ENCODE measurements at places on chromosomes 12 and 14.

DNA sequence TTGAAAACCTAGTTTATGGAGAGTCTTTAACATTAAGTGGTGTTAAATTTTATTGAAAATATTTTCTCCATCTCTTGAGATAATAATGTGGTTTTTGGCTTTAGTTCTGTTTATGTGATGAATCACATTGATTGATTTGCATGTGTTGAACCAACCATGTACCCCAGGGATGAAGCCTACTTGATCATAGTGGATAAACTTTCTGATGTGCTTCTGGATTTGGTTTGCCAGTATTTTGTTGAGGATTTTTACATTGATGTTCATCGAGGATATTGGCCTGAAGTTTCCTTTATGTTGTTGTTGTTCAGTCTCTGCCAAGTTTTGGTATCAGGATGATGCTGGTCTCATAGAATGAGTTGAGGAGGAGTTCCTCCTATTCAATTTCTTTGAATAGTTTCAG is 222.6 kb downstream of the ADAMTS20 start:
- DNase-seq: no peak

- DNase-seq: no peak
These were observed 6.0 kb downstream of the BDKRB1 start for GRCh38 chr14:96261772-96262655.

GRCh38 chr14:51094282-51094821 is 553 bp downstream of the TRIM9 start:
- no peak for DNase-seq

GRCh38 chr12:76685246-76685678 is 78.7 kb upstream of the ZDHHC17 start:
- DNase-seq: peak; percentile 12

- no peak for DNase-seq
These were observed 28.6 kb downstream of the BAZ2A start for GRCh38 chr12:56601503-56601902.

GRCh38 chr14:102760496-102761193 is 16.6 kb upstream of the TRAF3 start:
- no peak for DNase-seq

DNA sequence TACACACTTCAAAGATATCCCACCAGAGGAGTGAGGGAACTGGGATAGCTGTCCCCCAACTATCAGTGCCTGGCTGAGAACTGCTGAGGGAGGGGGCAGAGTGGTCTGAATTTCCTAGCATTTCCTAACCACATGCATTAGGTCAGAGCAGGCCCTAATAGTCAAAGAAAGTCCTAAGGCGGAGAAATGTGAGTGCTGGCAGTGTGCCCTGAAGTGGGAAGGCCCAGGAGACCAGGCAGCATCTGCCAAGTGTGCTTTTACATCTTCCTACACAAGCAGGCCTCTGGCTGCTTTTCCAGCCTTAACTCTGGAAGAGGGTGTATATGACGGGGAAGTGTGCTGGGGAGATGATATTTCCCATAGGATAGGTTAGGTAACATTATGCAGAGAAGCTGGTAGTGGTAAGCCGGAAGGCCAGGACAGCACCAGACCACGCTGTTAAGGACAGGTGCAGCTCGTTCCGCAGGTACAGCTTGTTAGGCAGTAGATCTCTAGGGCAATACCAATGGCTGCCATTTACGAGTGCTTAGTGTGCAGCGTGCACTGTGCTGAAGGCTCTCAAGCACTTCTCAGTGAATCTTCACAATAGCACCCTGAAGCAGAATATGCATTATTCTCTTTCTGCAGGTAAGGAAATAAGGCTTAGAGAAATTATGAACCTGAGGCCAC is 9.1 kb upstream of the CCDC198 start:
- peak; percentile 51 for DNase-seq

GRCh38 chr12:98674841-98675240 is 29.8 kb downstream of the APAF1 start:
- no peak for DNase-seq

- no peak for DNase-seq
These were observed 191.7 kb downstream of the BCL11B start for GRCh38 chr14:99080306-99080705.

- DNase-seq: no peak
These were observed 72.9 kb downstream of the C14orf132 start for GRCh38 chr14:96112032-96112431.

DNA sequence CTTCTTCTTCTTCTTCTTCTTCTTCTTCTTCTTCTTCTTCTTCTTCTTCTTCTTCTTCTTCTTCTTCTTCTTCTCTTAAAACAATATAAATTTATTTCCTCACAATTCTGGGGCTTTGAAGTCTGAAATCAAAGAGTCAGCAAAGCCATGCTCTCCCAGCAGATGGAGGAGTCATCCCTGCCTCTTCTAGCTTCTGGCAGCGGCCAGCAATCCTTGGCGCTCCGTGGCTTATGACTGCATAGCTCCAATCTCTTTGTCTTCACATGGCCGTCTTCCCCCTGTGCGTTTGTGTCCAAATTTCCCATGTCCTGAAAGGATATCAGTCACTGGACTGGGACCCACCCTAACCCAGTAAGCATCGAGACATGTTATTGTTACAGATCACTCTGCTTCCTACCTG is 22.9 kb downstream of the KCNA1 start:
- no peak for DNase-seq

- DNase-seq: peak; percentile 80
These were observed 764 bp downstream of the DYNLL1 start for GRCh38 chr12:120496413-120497340.

- DNase-seq: peak; percentile 48
These were observed 435.4 kb downstream of the TMTC2 start for GRCh38 chr12:83121897-83122622.

GRCh38 chr14:79044894-79045624 is 874.9 kb downstream of the NRXN3 start:
- DNase-seq: peak; percentile 31

- no peak for DNase-seq
These were observed 315.7 kb downstream of the TMEM121 start for GRCh38 chr14:105842105-105842504.

GRCh38 chr12:77742631-77743030 is 88.1 kb upstream of the NAV3 start:
- DNase-seq: no peak

DNA sequence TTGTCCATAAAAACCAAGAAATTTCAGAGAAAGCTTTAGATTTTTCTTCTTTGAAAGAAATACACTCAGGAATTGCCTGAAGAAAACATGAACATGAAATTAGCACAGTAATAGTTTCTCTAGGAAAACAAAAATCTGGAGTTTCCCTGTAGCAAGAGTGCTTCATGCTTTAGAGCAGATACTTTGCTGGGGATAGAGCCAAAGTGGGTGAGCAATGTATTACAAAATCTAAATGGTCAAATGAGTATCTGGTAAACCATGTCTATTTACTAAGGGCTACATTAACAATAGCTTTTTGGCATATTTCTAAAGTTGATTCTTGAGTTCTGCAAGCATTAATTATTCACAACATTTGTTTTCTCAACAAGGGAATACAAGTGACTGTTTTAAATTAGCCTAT is 26.2 kb downstream of the AVPR1A start:
- DNase-seq: no peak

- no peak for DNase-seq
These were observed 174.5 kb downstream of the MYRFL start for GRCh38 chr12:69999561-69999960.

DNA sequence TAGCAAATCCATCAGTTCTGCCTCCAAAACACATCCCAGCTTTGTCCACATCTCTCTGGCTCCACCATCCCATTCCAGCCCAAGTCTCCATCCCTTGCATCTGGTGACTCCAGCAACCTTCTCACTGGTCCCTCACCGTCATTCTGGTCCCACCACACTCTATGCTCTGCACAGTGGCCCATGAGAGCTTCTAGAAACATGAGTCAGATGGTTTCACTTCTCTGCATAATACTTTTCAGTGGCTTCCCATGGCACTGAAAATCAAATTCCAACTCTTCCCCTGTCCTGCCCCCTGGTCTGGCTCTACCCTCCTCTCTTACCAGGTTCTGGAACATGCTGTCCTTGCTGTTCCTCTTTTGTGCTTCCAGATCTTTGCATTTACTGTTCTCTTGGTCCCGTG is 17.2 kb upstream of the C12orf76 start:
- DNase-seq: no peak

GRCh38 chr14:55577229-55577628 is 2.8 kb upstream of the KTN1 start:
- no peak for DNase-seq

DNA sequence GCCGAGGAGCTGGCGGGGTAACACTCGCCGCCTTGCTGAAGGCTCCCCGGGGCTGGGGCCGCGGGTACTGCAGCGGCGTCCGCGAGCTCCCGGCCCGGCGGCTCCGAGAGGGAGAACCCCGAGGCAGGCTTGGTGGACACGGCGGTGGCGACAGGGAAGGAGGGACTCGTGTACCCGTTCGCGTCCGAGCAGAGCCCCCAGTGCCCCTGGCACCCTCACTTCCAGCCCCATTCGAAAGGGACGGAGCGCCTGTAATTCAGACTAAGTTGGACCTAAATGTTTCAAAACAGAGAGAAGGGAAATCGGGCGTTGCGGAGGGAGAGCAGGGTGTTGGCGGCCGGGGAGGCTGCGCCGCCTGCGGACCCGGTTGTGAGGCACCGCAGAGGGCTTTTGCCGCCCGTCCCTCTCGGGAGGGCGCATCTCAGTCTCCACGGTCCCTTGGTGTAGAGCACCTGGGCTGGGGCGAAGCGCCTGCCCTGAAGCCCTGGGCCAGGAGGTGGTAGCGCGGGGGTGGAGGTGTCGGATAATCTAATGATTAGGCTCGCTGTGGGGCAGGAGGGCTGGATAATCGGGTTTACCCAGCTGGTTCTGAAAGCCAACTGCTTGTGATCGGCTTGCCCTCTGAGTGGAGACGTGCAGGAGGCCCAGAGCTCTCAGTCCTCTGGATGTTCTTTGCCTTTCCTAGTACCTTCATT is 771 bp downstream of the DAAM1 start:
- DNase-seq: peak; percentile 60

- no peak for DNase-seq
These were observed 49.4 kb downstream of the IFNG-AS1 start for GRCh38 chr12:68038650-68039049.

- no peak for DNase-seq
These were observed 196.6 kb downstream of the PCNX1 start for GRCh38 chr14:71103662-71104484.

GRCh38 chr14:91295276-91295845 is 50.9 kb upstream of the GPR68 start:
- DNase-seq: no peak

- no peak for DNase-seq
These were observed 56.8 kb upstream of the LRRK2 start for GRCh38 chr12:40168001-40168400.

GRCh38 chr12:77222336-77222735 is 157.0 kb upstream of the E2F7 start:
- DNase-seq: no peak

- DNase-seq: no peak
These were observed 23.8 kb downstream of the MYL2 start for GRCh38 chr12:110896559-110896958.

DNA sequence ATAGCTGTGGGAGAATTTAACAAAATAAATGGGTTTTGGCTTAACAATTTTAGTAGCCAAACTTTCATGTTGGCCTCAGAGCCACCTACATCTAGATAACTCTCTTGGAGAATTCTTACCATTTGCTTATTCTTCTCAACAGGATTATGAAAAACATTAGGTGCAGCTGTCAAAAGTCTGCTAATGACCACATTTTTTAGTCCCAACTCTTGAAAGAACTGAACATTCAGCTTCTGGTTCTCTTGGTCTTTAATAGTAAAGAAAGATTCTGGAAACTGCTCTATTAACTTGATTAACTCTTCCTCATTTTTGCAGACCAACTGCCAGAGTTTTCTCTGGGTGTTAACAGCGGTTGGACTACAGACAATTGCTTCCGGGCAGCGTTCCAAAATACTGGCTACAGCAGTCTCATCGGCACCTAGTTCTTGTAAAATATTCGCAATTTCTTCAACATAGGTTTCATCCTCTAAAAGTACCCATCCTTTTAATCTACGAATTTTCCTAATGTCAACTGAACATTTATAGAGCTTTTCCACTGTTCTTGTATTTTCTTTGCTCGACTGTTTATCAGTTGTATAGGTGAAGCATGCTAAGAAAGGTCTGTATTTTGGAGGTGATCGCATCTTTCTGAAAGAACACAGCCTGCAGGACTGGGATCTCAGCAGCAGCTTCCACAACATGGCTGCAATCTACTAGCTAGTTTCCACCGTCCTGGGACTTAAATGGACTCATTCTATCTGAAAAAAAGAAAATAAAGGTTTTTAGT is 8.7 kb downstream of the MTERF2 start:
- DNase-seq: no peak

DNA sequence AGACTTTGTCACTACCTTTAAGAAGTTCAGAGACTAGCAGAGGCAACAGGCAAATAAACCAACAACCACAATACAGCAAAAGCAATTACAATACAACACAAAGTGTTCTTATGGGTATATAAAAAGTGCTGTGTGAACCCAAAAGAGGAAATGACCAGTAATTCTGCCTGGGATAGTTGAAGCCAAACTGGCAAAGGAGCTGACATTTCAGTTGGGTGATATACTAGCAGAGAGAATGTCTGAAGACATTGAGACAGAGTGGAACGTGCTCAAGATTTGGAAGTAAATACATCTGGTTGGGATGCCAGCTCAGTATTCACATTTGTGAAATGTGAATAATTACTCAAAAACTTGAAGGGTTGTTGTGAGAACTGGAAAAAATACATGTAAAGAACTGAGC is 80.6 kb upstream of the GTF2A1 start:
- no peak for DNase-seq

DNA sequence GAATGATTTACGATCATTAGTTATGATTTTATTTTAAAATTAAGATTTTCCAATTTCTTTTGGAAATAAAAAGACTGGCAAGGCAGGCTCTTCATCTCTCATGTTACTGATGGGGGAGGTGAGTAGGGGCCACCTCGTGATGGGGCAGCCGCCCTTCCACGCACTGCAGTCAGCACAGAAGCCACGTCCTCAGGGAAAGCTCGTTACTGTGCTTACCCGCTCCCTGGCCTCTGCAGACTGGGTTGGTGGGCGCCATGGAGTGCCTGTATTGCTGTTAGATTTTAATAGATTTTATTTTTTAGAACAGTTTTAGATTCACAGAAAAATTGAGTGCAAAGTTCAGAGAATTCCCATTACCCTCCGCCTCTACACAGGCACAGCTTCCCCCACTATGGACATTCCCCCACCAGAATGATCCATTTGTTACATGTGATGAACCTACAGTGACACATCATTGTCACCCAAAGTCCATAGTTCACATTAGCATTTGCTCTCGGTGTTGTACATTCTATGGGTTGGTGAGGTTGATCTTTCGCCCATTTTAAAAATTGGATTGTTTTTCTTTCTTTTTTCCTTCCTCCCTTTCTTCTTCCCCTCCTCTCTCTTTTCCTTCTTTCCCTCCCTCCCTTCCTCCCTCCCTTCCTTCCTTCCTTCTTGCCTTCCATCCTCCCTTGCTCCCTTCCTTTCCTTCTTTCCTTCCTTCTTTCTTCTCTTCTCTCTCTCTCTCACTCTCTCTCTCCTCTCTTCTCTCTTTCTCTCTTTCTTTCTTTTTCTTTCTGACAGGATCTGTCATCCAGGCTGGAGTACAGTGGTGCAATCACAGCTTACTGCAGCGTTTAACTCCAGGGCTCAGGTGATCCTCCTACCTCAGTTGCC is 30.7 kb downstream of the ADGRD1 start:
- no peak for DNase-seq

- DNase-seq: no peak
These were observed 35.8 kb downstream of the ATP2A2 start for GRCh38 chr12:110316861-110317260.

GRCh38 chr14:65348137-65348536 is 64.4 kb upstream of the FUT8 start:
- no peak for DNase-seq

- DNase-seq: peak; percentile 60
These were observed 46.7 kb downstream of the LRRC74A start for GRCh38 chr14:76872796-76873432.

Data from dorsolateral prefrontal cortex (tissue), 122 donors.